ELR (cell line): ENCODE measurements at places on chromosomes 5 and 9.

- no peak for DNase-seq
These were observed 187.6 kb downstream of the DAB2IP start for GRCh38 chr9:121838746-121839669.

DNA sequence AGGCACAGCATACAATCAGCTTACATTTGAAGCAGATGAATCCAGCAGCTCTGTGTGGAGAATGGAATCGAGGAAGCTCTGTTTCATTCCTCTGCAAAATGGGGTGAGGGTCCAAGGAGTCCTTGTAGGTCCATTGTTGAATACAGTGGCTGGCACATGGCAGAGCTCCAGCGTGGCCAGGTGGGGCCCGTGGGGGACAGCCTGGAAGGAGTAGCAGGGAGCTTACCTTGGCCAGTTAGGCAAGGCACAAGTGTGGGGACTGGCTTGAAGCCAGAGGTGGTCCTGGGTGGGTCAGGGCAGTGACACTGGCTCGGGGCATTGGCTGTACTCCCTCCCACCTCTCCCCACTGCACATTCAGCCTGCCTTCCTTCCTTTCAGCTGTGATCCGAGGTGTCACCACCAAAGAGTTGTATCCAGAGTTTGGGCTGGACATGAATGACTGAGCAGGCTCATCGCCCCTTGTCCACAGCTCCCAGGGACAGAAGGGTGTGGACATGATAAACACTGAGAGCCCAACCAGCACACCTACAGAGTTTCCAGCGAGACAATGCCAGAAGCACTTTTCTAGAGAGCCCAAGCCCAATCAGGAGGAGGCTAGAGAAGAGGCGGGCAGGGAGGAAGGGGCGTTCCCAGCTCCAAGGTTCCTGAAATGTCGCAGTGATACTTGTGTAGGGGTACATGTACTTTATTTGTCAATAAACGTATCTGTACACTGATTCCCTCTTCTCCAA is 12.4 kb downstream of the SWI5 start:
- no peak for DNase-seq

DNA sequence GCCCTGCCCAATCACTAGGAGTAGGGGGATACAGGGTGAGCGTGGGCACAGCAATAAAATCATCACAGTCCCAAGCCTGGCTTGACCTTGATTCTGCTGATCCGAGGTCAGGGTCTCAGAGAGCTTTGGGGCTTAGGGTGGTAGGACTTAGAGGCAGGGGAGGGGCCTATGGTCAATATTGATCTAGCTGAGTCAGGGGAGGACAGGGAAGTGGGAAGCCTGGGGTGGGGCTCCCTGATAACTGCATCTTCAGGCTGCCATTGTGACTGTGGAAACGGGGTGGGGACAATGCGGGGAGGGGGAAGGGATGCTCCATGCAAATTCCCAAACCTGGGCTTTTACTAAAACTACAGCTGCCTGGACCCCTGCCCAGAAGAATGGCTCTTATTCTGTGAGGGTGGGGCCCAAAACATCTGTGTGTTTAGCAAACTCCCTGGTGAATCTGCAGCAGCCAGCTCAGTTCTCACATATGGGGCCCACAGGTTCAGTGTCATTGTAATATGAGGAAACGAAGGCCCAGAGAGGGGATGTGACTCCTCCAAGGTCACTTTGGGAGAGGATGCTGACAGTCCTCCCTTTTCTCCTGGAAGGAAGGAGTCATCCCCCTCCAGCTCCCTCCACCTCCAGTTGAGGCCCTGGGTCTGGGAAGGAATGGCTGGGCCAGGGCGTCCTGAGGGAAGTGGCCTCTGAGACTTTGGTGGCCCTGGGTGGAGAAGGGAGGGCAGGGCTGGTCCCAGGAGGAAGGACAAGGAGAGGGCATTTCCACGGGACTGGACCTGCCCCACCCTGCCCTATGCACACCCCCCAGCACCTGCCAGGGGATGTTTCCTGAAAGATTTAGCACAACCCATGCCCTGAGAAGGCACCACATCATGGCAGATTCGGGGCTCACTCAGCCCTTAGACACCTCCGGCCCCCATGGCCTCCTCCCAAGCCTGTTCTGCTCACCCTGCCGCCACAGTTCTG is 26.4 kb downstream of the SLC6A7 start:
- DNase-seq, result no peak

DNA sequence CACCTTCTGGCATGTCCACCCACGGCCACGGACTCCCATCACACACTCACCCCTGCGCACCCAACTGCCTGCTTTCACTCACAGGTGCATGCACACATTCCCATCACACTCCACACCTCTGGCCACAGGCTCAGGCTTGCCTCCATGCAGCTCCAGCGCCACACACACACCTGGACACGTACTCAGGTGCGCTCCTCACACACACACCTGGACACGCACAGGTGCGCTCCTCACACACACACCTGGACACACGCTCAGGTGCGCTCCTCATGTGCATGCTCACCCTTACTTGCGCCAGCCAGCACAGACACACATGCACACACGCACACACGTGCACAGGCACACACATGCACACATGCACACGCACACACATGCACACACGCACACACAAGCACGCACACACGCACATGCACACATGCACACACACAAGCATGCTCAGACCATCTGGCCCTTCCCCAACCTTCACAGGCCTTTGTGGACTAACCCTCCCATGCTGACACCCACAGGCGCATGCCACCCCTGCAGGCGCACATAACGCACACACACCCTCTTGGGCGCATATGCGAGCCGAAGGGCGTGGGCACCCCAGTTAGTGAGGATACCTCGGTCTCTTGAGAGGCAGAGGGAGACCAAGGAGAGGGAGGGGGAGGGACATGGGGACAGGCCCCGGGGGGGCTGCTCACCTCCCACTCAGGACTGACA is 8.3 kb downstream of the GRIN1 start:
- DNase-seq, result no peak

DNA sequence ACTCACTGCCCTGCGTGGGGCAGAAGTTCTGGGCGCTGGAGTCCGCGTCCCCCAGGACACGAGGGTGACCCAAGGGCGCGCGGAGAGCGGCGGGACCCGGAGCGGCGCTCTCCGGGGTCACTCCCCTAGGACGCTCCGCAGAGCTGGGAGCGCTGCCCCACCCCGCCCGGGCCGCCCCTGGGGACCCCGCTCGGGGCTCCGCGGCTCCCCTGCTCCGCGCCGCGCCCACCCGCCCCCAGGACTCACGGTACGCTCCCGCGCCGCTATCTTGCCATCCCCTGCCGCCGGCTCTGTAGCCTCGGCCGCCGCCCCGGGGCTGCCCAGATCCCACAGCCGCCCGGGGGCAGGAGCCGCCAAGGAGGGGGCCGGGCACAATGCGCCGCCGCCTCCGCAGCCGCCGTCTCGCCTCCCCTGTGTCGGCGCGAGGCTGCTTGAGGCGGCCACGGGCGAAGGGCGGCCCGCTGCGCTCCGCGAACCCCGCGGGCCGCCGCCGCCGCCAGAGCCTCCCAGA is 303 bp downstream of the LIFR start:
- DNase-seq, result peak; percentile 68

GRCh38 chr9:116539549-116539948 is 147.6 kb upstream of the TRIM32 start:
- no peak for DNase-seq

DNA sequence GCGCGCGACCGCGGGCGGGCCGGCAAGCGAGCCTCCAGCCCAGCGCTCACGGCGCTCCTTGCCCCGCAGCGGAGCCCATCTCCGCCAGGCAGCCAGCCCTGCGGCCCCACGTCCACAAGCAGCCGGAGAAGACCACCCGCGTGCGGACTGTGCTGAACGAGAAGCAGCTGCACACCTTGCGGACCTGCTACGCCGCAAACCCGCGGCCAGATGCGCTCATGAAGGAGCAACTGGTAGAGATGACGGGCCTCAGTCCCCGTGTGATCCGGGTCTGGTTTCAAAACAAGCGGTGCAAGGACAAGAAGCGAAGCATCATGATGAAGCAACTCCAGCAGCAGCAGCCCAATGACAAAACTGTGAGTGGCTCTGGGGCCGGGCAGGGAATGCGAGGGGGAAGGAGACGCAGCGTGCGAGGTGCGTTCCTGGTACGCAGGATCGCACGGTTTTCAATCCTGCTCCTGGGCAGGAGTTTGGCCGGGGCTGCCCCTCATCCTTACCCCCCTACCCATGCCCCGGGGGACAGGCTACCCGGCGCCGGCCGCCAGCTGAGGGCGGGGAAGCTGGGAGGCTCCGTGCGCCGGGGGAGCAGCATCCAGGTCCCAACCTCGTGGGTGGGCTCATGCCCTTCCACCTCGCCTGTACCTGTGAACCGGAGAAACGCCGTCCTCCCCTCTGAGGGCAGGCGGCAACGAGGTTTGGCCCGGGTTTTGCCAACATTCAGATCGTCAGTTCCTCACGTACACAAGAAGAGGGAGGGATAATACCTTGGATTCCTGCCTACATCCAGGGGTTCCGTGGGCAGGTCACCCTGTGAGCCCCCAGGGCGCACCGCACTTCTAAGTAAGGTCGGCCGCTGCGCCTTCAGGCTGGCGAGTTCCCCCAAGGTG is 6.6 kb downstream of the ISL1 start:
- DNase-seq, result peak; percentile 21

DNA sequence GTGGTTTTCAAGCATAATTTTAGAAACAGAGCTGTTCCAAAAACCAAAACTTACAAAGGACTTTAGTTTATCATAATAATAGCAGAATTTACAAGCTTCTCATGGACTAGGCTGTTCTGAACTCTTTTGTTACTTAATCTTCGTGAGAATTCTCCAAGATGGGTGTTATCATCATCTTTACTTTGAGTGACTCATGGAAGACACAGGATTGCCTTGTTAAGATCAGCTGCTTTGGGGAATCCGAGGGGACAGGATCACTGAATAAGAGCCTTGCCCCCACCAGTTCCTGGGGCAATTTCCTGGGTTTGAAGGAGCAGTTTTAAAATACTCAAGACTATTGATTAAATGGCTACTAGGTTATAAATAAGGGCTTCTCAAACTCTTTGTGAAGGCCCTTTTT is 80.5 kb downstream of the CFAP90 start:
- DNase-seq, result no peak

- DNase-seq, result no peak
These were observed 87.4 kb upstream of the GNA14 start for GRCh38 chr9:77735494-77735893.

DNA sequence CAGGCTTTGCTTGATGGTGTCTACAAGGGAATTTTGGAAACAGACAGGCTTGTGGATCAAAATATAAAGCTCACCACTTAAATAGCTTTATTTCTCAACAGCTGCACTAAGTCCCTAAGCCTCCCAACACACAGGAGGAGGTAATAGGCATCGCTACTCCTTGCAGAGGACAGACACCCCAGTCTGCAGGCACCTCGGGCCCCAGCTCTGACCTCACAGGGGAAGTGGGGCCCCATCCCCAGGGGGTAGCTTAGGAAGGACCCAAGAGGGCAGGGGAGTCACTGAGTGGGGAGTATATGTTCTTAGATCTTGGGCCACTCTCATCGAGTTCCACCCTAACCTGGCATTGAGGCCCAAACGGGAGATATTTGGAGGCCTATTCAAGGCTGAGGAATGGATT is 66.7 kb upstream of the XPA start:
- DNase-seq, result no peak
